ENCODE measurements at places on chromosomes 7 and 10. TPM values are rescaled to one million over a fixed set of nuclear protein-coding genes. Genes with fewer than 3 reads are reported as not detected.
A peak's percentile ranks its signal among the peaks of the same experiment; 100 is the strongest.

GRCh38 chr7:44348851-44349781 is 23.7 kb upstream of the CAMK2B start:
- no peak for DNase-seq

DNA sequence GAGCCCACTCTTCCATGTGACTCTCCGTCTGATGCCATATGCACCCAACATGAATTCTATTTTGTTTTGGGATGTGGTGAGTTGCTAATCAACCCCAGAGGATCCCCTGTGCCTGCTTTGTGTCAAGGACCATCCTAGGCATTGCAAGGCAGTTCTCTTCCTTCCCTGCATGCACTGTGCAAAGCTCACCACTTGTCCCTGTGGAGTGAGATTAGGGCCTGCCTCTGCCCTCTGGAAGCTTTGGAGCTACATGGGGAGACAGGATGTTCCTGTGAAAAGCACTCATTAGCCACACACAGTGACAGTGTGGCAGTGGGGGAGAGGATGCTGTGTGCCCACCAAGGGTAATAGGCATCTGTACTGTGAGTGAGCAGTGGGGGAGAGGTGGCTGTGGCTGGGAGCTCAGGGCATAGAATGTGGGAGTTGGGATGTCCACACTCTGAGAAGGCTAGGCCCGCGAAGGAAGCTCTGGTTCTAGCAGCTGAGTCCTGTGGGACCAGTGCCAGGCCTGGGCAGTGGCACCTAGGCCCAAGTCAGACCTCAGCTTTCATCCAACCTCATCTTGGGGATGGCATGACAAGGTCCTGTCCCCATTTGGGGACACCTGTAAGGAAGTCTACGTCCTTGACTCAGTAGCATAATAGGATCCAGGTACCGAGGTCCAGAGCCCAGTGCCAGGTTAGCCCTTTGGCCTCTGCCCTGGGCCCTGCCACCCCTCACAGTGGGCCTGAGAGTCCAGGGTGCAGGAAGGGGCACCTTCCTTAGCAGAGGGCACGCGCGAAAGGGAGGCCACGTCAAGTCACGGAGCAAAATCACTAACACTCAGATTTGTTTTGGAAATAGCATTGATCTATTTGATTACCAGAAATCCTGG is 6.6 kb downstream of the ADRA2A start:
- peak; percentile 1 for DNase-seq

DNA sequence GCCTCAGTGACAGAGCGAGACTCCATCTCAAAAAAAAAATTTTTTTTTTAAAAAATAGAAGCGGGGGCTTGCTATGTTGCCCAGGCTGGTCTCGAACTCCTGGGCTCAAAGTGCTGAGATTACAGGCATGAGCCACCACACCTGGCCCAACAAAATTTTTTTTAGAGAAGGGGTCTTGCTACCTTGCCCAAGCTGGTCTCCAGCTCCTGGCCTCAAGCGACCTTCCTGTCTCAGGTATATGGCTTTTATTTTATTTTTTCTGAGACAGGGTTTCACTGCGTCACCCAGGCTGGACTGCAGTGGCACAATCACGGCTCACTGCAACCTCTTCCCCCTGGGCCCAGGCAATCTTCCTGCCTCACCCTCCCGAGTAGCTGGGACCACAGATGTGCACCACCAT is 1.6 kb upstream of the ABHD11 start:
- no peak for DNase-seq

Gene DHX32
- 20.0 TPM for polyA plus RNA-seq

DNA sequence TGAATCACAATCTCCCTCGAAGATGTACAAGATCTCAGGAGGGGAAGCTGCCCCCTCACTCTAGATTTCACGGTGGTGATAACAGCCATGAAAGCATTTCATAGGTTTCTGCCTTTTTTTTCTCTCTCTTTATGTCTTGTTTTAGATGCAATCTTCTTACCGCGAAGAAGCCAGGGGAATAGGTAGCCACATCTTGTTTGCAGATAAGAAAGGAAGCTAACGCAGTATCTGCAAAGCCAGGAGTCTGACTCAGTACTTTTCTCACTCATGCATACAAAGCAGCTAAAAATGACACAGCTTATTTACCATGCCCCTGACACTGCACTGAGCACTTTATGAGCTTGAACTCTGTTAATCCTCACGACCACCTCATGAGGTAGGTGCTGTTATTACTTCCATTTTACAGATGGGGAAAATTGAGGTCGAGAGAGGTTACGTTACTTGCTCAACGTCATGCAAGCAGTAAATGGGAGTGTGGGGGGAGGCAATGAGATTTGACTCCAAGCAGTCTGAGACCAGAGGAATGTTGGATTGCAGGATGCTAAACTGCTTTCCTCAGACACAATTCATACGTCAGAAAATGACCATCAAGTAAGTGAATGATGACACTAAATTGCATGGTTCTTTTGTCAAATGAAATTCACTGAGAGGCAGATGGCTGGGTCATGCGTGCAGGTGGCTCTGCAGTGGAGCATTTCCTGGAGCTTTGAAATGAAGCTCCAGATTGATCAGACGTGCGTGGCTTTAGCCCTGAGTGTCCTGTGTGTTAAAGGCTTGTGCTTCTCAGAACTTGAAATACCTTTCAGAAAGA is 3.3 kb downstream of the MAP3K8 start:
- no peak for DNase-seq

GRCh38 chr7:36884910-36885309 is 160.6 kb upstream of the AOAH start:
- no peak for DNase-seq

DNA sequence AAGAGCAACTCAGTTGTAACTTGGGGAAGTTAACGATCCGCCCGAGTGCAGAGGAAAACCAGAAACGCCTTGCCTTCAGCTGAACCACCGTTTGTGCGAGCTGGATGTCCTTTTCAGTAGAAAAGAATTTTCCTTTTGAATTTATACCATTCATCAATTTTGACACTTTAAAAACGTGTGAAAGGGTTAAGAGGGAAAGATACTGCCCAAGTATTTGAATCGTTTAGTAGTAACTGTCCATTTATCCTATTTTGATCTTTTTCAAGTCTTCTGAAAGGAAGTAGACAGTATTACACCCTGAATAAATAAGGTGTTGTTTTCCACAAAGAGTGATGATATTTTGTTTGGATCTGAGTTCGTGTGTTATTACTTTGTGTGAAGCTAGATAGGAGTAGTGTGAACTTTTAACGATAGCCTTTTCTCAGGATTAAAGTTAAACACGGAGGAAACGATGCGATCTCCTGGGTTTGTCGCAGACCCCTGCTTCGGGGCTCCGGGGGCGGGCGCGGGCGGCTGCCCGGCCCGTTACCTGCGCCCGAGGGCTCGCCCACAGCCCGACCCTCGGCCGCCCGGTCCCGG is 830 bp upstream of the BMI1 start:
- DNase-seq = peak; percentile 65

- no peak for DNase-seq
These were observed 102.7 kb downstream of the ANKRD7 start for GRCh38 chr7:118327174-118327573.

- DNase-seq = no peak
These were observed 21.5 kb upstream of the OGDHL start for GRCh38 chr10:49783645-49784044.

DNA sequence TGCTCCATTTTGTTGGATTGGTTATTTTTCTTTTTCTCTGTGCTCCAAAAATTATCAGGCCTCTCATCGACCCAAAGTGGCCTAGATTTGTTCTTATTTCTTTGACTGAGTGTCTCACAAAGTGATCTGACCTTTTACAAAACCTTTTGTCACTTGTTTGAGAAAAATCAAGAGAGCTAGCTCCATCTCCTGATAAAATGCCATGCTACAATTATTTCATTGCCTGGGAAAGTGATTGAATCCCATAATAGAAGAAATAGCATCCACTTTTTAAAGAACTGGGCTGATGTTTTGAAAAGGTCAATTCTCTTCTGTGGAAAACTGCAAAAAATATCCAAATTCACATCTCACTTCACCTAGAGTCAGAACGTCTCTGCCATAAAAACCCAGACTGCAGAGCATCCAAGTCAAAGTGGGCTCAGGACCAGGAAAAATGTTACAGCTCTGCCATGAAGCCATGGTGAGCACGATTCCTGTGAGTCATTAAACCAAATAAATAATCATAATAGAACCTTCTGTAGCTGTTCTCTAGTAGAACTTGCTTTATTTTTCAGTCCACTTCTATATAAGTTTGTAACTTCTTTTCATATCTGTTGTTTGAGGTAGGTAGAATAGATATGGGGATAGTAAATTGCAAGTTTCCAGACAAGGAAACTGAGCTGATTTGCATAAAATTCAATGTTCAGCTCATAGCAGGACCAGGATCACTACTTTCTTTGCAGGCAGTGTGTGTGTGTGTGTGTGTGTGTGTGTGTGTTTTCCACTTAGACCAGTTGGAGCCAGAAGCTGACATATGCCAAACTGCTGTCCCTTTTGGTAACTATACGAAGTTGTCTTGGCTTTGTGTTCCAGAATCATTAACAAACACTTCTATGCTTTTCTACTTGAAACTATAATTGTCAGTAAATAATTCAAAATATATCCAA is 632.5 kb upstream of the ANKRD30A start:
- DNase-seq = no peak

GRCh38 chr10:72353965-72354355 is 759 bp downstream of the DNAJB12 start:
- peak; percentile 75 for DNase-seq

Gene LRRC18
- polyA plus RNA-seq = not detected

GRCh38 chr7:99407872-99408378 is 472 bp downstream of the PDAP1 start:
- DNase-seq = peak; percentile 48

- DNase-seq = peak; percentile 65
These were observed 8.0 kb upstream of the SPOCK2 start for GRCh38 chr10:72096115-72097000.

DNA sequence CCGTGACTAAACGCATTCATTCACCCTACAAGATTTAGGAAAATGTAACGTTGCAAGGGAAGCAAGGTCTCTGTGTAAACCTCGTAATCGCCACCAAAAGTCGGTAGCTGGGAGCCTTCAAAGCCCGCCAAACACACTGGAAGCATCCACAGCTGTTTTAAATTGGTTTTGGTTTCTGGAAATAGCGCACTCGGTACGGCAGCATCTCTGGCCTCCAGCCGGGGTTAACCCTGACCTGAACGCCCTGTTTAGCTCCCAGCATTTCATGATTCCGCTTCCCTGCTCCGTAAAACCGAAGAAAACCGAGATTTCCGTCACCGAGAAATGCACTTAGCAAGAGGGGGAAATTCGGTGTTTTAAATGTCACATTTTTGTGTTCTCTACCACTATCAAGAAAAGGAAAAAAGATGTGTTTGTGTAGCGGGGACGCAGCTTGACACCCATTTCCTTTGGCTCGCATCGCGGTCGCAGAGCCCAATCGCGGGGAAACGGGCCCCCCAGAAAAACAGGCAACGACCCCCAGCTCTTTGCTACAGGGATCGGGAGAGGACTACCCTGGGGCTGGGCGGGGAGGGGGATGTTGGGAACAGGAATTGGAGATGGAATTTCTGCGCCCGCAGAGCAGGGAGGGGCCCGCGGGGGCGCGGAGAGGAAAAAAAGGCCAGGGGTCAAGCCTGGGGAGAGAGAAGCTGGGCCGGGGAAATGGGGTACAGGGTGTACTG is 646 bp downstream of the SGCE start:
- DNase-seq = peak; percentile 81

Gene PVRIG
- not detected for polyA plus RNA-seq

Gene HOXA7
- polyA plus RNA-seq = 23.8 TPM

- DNase-seq = peak; percentile 28
These were observed 557 bp downstream of the CYTH3 start for GRCh38 chr7:6271694-6272440.

DNA sequence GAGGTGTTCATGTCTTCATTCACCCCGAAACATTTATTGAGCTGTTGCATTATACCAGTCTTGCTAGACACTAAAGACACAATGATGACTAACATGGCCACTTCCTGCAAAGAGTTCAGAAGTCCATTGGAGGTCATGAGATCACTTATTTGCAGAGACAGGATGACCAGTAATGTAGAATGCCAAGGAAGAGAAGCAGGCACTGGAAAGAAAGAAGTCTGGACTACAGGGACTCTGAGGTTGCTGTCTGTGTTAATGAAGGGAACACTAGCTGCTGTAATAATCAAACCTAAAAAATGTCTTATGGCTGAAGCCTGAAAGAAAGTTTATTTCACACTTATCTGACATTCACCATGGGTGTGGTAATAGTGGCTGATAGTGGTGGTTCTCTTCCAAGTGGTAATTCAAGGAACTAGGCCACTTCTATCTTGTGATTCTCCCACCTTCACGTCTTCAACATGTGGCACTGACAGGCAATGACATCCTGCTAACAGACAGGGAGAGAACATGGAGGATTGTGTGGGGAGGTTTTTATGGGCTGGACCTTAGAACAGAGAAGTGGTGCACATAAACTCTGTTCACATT is 89.2 kb upstream of the MKLN1 start:
- DNase-seq = no peak

DNA sequence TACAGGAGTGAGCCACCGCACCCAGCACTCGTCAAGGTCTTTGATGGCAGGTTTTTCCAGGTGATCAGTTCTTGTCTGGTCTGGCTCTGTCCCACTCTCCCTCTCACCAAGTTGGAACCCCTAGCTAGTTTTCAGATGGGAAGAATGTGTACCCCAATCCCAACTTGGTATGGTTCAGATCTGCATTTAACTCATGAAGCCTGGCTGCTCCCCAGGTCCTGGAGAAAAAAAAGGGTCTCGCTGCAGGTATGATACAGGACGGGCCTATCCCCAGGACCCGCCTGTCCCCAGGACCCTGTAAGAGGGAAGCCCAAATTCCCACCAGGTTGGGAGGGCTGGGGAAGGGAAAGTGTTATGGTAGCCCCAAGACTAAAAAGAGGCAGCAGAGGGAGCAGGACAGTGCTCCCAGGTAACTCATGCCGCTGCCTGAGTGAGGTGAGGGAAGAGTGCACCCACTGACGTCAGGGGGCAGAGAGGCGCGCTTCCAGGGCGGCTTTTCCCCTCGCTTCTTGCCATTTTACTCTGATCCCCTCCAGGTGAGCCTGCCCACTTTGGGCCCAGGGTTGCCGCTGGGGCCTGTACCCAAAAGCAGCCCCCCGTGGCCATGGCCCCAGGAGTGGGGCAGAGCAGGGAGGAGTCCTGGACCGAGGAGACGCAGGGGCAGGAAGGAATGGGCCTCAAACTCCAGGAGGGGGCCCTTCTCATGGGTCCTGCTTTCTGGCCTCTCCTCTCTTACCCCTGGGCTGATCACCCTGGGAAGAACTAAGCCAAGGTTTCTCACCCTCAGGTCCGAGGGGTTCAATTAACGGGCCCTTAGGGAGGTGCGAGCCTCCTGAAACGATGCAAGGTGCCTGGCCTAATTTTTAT is 36.4 kb upstream of the SRRM3 start:
- no peak for DNase-seq

DNA sequence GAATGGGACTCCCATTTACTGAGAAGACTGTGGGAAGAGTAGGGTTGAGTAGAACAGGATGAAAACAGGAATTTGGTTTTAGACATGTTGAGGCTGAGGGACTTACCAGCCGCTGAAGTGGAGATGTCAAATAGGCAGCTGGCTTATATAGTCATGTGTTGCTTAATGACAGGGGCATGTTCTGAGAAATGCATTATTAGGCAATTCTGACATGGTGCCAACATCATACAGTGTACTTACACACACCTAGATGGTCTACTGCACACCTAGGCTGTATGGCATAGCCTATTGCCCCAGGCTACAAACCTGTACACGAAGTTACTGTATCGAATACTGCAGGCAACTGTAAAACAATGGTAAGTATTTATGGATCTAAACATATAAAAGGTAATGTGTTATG is 17.5 kb downstream of the ARL3 start:
- DNase-seq = no peak

GRCh38 chr7:98133181-98133580 is 26.5 kb downstream of the LMTK2 start:
- DNase-seq = no peak

- DNase-seq = no peak
These were observed 534.0 kb upstream of the ANKRD30A start for GRCh38 chr10:36591436-36591835.

Gene PDZD7
- 1.9 TPM for polyA plus RNA-seq

GRCh38 chr7:52928591-52928990 is 106.8 kb upstream of the POM121L12 start:
- no peak for DNase-seq

All from kidney (tissue), 22 donors.